ENCODE measurements at places on chromosomes 3 and 15. TPM values are rescaled to one million over a fixed set of nuclear protein-coding genes. Genes with fewer than 3 reads are reported as not detected.

The SMCO1 gene
- polyA plus RNA-seq, result not detected

The GJD2 gene
- not detected for polyA plus RNA-seq

The RAD51 gene
- polyA plus RNA-seq, result 6.8 TPM

DNA sequence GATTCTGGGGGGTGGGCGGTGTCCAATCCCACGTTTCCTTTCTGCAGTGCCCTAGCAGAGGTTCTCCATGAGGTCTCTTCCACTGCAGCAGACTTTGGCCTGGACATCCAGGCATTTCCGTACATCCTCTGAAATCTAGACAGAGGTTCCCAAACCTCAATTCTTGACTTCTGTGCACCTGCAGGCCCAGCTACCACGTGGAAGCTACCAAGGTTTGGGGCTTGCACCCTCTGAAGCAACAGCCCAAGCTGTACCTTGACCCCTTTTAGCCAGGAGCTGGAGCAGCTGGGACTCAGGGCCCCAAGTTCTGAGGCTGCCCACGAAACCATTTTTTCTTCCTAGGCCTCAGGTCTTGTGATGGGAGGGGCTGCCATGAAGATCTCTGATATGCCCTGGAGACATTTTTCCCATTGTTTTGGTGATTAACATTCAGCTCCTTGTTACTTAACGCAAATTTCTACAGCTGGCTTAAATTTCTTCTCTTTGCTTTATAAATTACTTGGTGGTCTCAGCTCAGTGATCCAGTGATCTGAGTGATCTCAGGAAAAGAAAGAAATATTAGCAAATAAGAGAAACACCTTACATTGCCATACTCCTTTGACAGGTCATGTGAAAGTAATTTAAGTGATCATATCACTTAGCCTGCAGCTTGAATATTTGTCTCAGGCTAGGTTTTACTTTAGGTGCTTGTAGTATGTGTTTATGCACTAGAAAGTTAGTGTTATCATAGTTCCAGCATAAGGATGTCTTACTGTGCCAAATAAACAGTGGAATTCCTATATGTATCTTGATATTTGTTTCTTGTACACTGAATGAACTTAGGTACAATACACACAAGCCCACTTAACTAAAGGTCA is 3.0 kb downstream of the SNAP23 start:
- DNase-seq, result no peak

Measured in IMR-90 (cell line).